Activated naive CD4-positive, alpha-beta T cell (primary cell): ENCODE measurements at places on chromosomes 11 and 22.
A peak's percentile ranks its signal among the peaks of the same experiment; 100 is the strongest.

GRCh38 chr11:64928957-64929356, 4.5 kb downstream of the PPP2R5B start:
- no peak for DNase-seq

DNA sequence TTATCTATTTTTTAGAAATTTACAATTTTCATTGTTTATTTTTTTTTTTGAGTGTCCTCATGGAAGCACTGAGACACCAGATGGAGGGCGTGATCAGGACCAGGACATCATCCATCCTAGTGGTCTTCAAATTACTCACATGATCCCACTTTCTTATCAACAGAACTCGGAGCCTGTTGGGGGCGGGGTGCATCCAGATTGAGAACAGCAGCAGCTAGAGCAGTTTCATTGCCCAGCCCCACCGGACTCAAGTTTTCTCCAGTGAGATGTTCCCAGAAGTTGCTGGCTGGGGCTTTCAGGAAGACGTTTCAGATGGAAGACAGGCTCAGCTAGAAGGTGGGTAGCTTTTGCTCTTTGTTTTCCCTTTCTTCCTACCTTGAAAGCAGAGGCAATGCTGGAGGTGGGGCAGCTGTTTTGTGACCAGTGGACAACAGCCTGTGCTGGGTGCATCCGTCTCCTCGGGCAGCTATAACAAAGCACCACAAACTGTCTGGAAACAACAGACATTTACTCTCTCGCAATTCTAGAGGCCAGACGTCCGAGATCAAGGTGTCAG, 562.1 kb downstream of the TBC1D22A start:
- DNase-seq: no peak

DNA sequence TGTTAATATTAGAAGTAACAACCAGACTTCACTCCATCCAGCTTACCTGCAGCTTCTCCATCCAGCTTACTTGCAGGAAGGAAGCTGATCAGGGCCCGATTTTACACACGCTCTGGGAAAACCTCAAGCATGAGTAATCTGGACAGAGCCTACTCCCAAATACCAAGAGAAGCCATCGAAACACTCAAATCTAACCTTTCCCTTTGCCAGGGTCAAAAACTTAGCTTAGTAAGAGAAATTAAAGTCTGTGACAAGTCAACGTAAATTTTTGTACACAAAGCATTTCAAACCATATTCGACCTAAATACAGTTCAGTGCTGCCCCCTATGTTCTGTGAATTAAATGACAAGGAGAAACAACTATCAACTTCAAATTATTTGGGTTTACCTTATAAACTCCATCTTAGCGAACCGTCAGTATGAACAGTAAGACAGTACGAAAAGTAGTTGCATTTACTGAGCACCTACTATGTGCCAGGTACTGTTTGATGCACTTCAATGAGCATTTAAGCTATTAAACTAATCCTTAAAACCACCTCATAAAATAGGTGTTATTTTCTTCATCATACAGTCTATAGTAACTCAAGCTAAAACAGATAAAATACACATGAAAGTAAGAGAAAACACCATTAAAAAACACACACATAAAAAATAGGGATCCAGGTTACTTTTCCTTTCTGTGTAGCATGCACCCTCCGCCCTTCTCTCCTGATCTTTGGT, 36.9 kb downstream of the ARFGAP3 start:
- DNase-seq: no peak

- no peak for DNase-seq
These were observed 32.3 kb downstream of the MRGPRD start for GRCh38 chr11:68948496-68948895.

GRCh38 chr22:41286639-41287091, 678 bp upstream of the RANGAP1 start:
- peak; percentile 36 for DNase-seq

GRCh38 chr11:62457478-62457877, 38.6 kb downstream of the SCGB1A1 start:
- no peak for DNase-seq

DNA sequence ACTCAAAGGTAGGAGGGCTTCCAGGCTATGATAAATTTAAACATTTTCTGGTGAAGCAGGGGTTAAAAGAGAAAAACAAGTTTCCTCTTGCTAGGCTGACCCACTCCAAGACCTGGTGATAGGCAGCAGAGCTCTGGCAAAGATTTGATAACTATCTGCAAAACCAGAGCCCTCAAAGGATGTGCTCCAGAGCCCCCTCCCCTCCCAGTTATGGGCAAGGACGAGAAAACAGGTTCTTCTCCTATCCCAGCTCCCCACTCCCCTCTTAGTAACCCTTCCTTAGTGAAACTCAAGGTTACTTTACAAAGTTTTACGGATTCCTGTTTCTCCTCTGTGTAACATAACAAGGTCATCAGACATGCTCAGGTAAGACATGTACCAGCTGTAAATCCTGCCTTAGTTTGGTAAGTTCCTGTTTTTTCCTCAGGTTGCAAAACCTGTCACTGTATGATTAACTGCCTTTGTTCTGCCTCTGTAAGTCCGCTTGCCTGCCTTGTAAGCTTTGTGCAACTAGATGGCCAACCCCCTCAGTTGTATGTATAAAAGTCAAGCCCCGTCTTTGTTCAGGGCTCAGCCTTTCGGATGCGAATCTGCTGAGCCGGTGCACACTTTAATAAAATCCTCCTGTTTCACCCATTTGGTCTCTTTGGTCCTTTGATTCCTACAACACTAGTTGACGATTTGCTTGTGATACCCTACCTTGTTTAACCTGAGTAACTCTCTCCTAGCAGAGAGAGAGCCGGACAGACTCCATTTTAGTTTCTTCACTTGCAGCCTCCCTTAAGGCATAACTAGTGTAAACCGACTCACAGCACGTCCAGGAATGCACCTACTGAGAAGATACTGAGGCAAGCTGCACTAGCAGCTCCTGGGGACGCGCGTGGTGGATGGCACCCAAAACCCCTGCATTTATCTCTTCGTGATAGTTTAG, 13.9 kb downstream of the APOBEC3H start:
- no peak for DNase-seq

DNA sequence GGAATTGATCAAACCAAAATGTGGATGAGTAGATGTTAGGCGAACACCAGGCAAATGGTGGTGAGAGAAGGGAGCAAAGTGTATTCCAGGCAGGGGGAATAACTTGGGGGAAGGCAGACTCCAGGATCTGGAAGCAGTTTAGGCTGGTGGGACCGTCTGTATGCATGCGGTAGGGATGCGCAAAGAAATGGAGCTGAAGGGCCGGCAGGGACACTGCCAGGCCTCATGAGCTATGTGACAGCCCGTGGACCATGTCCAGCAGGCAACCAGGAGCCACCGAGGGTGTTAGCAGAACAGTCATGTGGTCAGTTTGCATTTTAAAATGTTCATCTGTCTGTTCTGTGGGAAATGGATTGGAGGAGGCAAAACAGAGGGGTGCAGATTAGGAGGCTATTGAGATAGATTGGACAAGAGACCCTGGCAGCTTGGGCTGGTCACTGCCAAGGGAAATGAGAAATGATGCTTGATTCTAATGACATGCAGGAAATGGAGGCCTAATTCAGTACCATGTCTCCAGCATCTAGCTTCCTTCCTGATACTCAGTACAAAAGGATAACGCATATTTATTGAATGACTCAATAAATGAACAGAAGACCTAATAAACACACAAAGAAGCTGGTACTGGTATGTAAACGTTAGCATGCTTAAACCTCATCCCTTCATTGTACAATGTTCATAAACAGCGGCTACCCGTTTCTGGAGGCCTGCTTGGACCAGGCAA, 412.4 kb downstream of the BUD13 start:
- no peak for DNase-seq

DNA sequence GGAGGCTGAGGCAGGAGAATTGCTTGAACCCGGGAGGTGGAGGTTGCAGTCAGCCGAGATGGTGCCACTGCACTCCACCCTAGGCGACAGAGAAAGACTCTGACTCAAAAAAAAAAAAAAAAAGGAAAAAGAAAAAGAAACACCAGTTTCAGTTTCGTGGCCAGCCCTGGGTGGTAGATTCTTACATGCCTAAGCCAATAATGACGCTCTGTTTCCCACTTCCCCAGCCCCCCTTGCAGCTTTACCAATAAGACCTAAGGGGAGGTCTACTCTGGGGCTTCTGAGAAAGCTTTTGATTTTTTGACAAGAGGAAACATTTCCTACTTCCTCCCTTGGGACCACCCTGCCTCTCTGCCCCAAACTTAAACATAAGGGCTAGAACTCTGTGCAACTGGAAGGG, 30.0 kb upstream of the PTPRJ start:
- peak; percentile 21 for DNase-seq

DNA sequence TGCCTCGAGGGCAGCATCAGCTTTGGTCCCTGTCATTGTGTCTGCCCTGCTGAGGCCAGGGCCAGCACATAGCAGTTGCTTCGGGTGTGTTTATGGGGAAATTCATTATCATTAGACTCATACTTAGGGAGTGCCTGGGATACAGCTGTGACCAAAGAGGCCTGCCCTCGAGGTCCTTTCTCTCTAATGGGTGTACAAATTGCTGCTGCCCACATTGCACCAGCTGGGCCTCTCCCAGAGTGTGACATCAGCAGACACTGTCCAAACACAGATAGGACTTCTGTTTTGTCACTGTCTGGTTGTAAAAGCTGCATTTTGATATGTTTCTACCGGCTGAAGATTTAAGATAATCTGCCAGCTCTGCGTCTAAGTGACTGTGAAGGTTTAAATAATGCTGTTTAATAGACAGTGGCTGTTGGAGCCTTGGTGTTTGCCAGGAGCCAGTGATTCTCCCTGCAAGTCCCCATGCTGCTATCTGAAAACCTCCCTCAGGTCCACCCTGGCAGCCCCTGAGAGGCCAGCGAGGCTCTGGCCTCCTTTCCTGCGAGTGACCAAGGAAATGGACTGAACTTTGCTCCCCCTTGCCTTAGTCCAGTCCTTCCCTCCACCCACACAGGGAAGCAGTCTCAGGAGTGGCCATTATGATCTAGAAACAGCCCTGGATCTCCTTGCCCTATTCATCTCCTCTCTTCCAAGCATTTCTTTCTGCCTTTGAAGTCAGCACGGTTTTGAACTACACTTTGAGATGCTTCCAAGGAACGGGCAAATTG, 505.2 kb downstream of the TBC1D22A start:
- DNase-seq: no peak

DNA sequence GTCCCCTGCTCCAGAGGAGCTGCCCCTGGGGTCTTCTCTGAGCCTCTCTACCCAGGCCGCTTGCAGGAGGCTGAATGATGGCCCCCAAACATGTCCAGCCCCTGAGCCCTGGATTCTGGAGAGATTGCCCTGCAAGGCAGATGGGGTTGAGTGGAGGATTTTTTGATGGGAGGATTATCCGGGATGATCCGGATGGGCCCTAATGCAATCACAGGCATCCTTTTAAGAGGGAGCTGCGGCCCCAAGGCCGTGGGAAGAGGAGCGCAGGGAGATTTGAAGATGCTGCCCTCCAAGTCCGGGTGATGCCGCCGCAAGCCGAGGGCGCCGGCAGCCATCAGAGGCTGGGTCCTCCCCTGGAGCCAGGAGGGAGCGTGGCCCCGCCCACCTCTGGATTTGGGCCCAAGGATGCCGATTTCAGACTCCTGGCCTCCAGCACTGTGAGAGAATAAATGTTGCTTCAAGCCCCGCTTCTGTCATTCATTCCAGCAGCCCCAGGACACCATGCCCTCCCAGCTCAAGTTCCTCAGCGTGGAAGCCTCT, 66.0 kb downstream of the WNT7B start:
- no peak for DNase-seq

DNA sequence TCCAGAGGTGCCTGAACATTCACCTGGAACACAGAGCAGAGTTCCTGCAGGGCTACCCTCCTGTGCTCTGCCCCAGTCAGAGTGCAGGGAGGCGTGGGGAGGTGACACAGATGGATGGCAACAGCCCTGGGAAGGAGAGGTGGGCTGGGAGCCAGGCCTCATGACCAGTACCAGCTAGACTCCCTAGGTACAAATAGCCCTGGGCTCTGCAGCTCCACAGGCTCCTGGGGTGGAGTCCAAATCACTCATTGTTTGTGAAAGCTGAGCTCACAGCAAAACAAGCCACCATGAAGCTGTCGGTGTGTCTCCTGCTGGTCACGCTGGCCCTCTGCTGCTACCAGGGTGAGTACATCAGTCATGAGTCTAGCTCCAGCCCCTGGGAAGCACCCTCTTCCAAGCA, at the start of gene SCGB1D2:
TSS of gene SCGB1D2 (plus strand) at position 219 of the 400 bp plus-strand sequence. CDS start at position 288, 69 bp downstream.
- DNase-seq: no peak

DNA sequence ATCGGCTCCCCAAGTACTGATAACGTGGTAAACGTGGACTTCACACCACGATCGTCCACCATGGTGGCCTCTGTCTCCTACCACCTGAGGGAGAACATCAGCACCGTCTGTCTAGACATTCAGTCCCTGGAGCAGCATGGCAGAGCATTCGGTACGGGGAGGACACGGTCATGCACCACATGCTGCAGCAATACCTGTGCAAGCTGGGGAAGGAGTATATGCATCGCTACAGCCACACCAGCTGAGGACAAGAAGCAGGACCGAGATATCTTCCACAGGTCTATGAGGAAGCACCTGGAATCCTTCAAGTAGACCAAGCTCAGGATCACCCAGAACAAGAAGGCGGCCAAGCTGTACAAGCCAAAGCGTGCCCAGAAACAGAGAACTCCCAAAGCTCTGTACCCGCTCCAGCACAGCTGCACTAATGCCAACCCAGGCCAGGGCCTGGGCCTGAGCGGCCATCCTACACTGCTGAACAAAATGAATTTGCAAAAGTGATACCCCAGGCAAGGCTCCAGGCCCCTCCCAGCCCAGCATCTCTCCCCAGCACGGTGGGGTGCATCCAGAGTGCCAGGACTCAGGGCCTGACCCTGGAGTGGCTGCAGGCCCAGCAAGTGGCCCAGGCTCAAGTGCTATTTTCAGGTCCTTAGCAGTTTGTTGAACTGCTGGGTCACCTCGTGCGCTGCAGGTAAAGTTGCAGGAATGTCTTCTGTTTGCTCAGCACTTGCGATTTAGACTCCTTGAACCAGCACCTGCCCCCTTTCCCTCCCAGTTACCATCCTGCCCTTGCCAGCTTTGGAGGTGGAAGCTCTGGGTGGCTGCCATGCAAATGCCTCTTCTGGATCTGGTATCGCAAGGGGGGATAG, 119.3 kb upstream of the SERPIND1 start:
- no peak for DNase-seq

- DNase-seq: no peak
These were observed at the start of gene NTM for GRCh38 chr11:131370090-131370751. TSS of gene NTM (plus strand) at chr11:131370615.

DNA sequence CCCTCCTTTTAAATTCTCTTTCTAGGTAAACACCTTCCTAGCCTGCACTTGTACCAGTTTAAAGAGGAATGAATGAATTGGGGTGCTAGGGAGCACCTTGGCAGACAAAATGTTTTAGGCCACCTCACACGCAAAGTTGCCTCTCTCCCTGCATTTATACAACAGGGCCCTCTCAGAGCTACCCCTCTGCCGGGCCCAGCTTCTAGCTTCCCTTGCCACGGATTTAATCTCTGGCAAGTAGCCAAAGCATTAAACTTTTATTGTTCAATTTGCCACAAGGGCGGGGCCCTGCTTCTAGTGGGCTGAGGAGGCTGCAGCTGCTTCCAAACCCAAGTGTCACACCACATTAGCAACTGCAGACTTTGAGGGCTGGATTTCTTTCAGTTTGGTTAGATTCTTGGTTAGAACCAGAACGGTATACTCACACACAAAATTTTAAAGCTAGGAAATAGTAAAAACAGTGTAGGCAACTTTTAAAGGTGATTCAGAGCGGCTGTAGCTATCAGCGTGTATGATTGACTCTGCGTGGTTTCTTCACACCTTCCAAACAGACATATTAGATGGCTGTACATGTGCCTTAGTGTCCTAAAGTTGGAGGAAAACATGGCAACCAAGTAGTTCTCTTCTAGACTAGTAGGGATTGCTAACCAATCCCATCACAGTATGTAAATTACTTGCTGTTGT, 6.5 kb downstream of the KREMEN1 start:
- no peak for DNase-seq
